GM03348 (cell line): ENCODE measurements at places on chromosomes 1 and 21.

- peak; percentile 24 for DNase-seq
Observed at GRCh38 chr1:45913731-45914501, 110.5 kb downstream of the MAST2 start.

- no peak for DNase-seq
Observed at GRCh38 chr1:234532503-234532922, 53.5 kb upstream of the TARBP1 start.

DNA sequence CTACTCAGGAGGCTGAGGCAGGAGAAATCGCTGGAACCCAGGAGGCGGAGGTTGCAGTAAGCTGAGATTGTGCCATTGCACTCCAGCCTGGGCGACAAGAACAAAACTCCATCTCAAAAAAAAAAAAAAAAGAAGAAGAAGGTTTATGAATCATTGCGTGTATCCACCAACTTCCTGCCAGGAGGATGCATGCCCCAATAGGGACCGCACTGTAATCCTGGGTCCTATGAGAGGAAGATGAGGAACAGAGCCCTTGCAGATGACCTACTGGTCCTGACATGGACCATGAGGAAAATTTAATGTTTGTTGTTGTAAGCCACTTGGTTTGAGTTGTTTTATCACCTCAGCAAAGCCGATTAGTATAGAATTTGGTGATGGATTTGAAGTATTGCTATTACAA lies 56.7 kb downstream of the PTGS2 start:
- DNase-seq, result no peak

- DNase-seq, result no peak
Observed at GRCh38 chr1:59355361-59355760, 58.5 kb downstream of the FGGY start.

DNA sequence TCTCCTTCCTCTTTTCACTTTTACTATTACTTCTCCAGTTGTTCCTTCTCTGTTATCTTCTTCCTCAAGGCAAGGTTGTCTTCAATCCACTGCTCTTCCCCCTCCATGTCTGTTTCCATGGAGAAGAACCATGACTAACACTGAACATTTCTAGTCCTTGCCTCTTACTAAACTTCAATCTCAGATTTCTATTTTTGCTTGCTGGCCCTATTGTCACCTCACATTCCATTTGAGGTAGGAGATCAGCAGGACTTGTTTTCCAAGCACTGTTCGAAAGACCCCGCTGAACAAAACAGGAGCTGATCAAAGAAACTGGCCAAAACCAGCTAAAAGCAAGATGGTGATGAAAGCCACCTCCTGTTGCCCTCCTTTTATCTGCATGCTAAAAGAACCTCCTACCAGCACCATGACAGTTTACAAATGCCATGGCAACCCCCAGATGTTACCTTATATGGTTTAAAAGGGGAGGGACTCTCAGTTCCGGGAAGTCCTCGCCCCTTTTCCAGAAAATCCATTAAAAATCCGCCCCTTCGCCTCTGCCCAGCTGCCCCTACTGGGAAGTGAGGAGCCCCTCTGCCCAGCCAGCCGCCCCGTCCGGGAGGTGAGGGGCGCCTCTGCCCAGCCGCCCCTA lies 22.6 kb downstream of the GON4L start:
- DNase-seq, result peak; percentile 44

DNA sequence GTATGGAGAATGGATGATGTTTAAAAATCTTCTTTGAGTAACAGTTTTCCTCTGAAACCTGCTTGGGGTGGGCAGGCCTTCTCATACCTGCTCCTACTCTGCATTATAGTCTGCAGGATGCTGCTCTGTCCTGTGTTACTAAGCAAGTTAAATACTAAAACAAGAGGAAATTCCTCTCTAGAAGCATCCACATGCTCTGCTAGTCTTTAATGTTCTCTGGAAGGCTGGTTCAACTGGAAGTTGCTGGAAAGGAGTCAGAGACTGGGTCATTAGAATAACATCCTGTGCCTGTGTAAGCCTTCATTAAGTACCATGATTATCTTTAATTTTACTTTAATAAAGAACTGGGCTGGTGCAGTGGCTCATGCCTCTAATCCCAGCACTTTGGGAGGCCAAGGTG lies 5.8 kb downstream of the SELP start:
- no peak for DNase-seq

GRCh38 chr1:73604739-73605138 lies 593.2 kb downstream of the LRRIQ3 start:
- no peak for DNase-seq

DNA sequence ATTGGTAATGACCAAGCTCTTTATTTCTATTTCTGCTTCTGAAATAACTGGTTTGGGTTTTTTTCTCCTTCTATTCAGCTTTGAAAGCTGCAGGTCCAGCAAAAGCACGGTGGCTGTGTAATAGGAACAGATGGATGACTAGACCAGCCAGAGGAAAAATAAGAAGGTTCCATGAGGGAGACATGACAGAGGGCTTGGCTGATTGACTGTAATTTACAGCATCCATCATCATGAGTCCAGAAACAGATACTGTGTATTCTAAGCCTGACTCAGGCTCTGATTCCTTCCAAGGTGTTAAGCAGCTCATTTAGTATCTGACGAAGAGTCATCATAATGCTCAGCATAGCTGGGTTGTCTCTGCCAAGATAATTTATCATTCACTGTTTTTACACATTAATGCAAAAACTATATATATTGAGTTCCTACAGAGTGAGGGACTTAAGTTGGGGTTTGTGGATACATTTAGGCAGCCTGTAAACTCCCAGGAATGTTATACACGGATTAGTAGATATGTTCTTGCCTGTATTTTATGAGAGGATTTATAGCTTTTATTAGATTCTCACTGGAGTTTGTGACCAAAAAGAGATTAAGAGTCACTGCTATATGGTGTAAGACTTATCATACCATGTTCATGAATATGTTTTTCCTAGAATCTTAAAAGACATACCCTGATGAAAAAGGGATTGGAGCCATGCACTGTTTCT lies 72.6 kb downstream of the SGIP1 start:
- DNase-seq, result no peak

GRCh38 chr1:169802888-169803287 lies 8.2 kb upstream of the METTL18 start:
- DNase-seq, result no peak
